GM18507 (cell line): ENCODE measurements at places on chromosomes 7 and 10.

DNA sequence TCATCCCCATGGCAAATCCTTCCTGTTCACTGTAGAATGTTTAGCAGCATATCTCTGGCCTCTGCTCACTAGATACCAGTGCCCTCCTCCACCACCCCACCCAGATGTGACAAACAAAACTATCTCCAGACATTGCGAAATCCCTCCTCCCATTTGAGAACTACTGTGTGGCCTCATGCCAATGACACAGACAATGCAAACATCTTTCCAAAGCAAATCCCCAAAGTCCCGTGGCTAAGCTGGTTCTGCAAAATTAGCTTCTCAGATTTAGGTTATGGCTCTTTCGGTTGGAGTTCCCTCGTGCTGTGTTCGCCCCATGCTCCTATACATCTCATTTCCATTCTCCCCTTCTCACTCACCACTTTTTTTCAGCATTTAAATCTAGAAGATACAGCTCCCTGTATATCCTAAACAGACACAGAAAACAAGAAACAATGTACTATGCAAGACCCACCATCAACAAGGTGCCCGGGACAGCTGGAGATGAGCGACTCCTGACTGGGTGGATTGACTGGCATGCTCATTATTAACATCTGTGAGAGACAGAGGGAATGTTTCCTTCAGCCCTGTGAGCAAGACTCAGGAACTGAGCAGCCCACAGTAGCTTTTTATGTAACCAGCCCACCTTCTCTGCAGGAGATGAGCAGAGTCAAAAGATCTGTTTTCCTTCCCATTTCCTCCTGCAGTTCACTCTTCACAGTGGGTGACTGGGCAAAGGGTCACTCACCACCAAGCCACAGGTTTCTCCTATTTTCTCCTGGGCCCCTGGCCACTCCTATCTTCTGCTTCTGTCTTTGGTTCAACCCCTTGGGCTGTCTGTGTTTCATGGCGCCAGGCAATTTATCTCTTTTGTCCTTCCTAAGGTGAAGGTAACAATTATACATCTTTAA, 225.7 kb upstream of the AOAH start:
- DNase-seq = no peak

DNA sequence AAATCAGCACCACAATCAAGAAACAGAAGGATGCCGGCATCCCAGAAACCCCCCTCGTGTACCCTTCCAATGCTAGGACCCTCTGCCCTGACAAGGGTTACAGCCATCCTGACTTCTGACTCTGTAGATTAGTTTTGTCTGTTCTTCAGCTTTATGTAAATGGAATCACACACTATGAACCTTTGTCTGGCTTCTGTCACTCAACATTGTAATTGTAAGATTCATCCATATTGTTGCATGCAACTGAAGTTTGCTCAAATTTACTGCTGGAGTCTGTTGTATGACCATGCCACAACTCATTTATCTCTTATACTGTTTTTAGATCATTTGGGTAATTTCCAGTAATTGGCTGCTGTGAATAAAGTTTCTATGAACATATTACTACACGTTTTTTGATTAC, 8.4 kb downstream of the IKZF5 start:
- no peak for DNase-seq

DNA sequence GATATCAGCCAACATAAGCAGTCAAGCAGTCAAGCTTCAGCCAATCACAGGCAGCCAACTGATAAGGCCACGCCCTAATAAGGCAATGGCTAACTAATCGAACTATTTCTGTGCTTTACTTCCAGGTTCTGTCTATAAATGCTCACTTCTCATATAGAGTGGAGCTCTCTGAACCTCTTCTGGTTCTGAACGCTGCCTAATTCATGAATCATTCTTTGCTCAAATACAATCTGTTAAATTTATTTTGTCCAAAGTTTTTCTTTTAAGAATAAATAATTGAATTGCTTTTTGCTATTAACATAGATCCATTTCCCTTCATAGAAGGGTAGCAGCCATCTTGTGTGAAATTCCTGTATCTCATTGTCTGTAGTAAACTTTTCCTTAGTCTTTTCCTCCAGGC, 97.9 kb upstream of the TMEM72 start:
- no peak for DNase-seq

DNA sequence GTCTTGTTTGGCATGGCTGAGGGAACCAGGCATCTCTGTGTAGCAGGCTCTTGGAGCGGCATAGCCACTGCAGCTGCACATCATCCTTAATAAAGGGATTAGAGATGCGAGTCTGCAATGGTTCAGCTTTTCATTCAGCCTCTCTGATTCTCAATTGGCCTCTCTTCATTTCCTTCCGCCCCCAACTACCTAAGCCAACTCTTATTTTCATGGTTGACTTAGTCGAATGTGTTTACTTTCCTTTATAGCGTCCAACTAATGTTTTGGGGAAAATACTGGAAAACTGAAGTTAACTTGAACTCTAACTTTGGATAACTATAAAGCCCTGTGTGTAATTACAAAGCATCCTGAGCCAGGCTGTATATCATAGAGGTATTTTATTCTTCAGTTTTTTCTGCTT, 202.2 kb upstream of the KIAA1217 start:
- no peak for DNase-seq

DNA sequence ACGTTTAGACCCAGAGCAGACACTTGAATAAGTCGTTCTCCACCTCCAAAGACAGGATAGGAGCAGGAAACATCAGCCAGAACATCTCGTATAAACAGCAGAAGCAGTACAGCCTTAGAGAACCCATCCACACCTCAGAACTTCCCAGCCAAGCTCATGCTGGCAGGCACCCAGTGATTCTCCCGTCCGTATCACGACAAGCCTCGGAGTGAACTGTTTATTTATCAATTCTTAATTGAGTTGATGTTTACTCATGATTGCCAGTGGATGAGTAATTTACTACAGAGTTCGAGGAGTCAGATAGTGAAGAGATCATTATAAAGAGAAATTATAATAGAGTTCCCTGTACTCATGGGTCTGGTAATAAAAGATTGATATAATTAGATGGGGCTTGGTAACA, 811.5 kb downstream of the LRMDA start:
- no peak for DNase-seq

DNA sequence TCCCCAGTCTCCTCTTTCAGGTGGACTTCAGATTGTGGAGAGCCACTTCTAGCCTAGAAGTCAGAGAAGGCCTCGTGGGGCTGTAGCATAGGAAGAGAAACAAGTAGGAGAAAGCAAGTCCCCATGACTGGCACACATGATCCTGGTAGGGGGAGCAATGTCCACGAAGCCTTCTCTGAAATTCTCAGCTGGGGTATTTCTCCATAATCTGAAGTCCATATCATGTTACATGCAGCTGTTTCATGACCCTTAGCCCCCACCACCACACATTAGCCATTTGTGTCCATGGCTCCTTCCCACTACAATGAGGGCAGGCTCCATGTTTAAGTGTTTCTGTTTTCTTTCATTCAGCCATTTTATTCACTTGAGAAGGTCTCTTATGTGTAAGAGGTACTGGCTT, 43.2 kb downstream of the LAMB4 start:
- no peak for DNase-seq

- DNase-seq = no peak
Measured at GRCh38 chr7:21480693-21481403, 53.0 kb downstream of the SP4 start.

GRCh38 chr7:105336009-105336408, 52.7 kb downstream of the SRPK2 start:
- DNase-seq = no peak

- no peak for DNase-seq
Measured at GRCh38 chr10:66322777-66323176, 603.1 kb upstream of the LRRTM3 start.

GRCh38 chr10:52129410-52130178, 184.5 kb upstream of the DKK1 start:
- DNase-seq = no peak

GRCh38 chr7:55120501-55121198, 101.8 kb downstream of the EGFR start:
- no peak for DNase-seq

DNA sequence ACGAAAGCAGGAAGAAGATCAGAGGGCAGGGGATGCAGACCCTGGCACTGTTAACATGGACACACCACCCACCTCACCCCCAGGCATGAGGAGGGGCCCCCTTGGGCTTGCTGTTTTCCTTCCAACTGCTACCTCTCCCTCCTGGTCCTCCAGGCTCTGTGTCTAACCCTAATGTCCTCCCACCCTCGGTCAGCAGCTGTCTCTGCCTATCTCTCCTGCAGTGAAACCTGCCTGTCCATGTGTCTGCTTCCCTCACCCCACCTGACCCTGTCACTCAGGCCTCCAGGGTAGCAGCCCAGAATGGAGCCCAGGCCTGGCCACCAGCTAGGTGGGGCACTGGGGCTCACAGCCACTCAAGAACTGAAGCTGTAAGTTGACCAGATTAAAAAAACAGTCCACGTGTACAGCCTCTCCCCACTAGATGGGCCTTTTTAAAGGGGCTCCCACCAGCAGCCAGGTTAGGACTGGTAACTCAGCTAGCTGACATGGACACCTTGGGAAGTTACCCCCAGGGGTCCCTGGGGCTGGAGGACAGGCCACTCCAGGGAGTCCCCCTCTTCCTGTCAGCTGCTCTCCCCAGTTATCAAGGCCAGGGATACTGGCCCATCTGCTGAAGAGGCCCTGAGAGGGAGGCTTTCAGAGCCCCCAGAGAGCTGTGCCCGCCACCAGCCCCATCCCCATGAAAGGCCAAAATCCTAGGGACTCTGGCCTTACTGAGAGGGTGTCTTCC, 1.5 kb downstream of the SMARCD3 start:
- no peak for DNase-seq

DNA sequence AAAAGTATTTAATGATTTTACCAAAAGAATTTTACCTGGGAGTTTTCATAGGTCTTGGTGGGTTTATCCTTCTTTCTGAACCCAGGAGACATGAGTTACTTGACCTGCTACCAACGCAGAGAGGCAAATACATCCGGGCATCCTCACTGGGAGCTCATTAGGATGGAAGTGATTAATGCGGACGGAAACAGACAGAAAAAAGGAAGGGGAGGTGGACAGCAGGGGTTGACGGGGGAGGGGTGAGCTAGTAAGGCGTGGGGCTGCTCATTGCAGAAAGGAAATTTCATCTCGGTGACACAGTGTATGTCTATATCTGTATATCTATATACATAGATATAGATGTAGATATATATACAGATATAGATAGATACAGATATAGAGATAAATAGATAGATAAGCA, 408.2 kb upstream of the ADARB2 start:
- DNase-seq = no peak

- DNase-seq = peak; percentile 12
Measured at GRCh38 chr10:11823122-11823988, at the start of gene PROSER2. Gene PROSER2 (plus strand): TSS chr10:11823356. CDS start chr10:11852078, 28,722 bp downstream.

GRCh38 chr10:14016011-14016536, 314.6 kb downstream of the FRMD4A start:
- no peak for DNase-seq

- DNase-seq = no peak
Measured at GRCh38 chr7:107693396-107693795, 32.8 kb downstream of the SLC26A4 start.
